ENCODE measurements at places on chromosomes 7 and 10.
A peak's percentile ranks its signal among the peaks of the same experiment; 100 is the strongest.

GRCh38 chr10:13953371-13953770 lies 366.6 kb downstream of the PRPF18 start:
- DNase-seq, result no peak

- no peak for DNase-seq
Measured at GRCh38 chr7:150716368-150716767, at the start of gene GIMAP1. TSS of gene GIMAP1 (plus strand) at chr7:150716613. CDS start at chr7:150719048, 2,435 bp downstream.

- DNase-seq, result no peak
Measured at GRCh38 chr7:81956520-81956919, 186.7 kb upstream of the HGF start.

- no peak for DNase-seq
Measured at GRCh38 chr7:83326223-83326622, 163.5 kb upstream of the PCLO start.

- DNase-seq, result no peak
Measured at GRCh38 chr7:41503438-41503837, 199.5 kb downstream of the INHBA start.

DNA sequence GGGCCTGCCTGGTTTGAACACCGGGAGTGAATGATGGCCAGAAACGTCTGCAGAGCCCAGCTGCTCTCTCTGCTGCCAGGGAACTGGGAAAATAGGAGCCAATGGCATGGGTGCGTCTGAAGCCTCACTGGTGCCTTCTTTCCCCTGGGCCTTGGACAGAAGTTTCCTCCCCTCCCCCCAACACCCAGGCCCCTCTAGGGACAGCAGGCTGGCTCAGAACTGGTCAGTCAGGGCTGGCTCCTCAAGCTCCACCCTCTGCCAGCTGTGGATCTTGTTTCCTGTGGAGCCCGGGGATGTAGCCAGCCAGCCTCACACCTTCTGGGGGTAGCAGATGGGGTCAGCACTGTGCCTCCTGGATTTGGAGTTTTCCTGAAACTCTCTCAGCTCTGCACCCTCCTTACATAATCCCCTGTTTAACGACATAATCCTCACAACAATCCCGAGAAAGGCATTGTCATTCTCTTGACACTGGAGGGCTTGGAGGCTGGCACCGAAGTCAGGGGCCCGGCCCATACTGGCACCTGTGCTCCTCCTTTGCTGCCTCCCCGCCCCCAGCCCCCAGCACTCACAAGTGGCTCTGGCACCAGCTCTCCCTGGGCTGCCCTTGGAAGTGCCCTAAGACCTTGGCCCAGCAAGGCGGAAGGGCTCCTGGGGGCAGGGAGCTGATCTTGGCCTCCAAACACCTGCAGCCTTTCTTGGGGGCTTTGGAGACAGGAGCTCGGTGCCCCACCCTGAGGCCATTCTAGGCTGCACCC lies 5.7 kb downstream of the LDB3 start:
- no peak for DNase-seq

- DNase-seq, result peak; percentile 6
Measured at GRCh38 chr7:93147363-93147762, 822 bp downstream of the SAMD9L start.

DNA sequence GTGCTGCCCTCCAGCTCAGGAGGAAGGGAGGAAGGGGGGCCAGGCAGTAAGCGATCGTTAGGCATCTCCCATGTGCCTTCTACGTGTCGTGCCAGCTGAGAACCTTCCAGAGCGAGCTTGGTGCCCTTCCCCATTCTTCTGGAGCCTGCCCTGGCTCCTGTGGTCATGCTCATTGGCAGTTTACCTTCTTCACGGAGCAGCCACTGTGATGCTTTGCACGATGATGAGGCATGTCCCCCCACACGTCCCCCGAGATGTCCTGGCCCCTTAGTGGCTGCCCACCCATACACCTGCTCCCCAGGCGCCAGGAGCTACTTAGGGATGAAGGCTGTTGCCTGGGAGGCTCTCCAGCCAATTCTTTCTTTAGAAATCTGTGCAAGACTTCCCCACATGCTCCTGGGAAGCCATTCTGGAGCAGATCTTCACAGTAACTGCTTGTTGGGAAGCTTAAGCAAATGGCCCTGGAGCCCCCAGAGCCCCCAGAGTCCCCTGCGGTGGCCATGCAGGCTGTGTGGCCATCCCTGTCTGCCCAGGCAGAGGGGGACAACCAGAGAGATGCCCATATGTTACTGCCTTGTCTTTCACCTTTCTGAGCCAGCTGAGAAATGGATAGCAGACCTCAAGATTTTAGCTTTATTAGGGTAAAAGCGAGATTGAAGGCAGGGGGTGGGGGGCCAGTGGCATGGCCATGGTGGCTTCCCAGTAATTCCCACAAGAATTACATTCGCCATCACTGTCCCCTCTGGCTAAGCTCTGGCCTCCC lies 199.0 kb downstream of the EBF3 start:
- DNase-seq, result no peak

GRCh38 chr7:30776971-30777370 lies 5.8 kb downstream of the MINDY4 start:
- no peak for DNase-seq

DNA sequence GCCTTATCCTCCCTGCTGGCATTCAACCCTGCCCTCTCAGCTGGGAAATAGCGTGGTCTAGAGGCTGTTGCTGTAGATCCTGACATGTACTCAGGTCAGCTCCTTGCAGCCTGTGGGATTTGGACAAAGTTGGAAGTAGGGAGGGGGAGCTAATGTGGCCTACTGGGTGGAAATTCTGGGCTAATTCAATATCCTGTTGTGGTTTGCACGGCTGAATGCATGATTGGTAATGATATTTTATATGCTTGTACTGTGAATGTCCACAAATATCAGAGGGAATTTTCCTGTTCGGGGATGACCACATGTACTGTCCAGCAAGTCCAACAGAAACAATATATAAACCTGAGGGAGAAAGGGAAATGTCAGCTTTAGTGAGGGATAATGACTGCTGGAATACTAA lies 22.1 kb upstream of the NPVF start:
- no peak for DNase-seq

- no peak for DNase-seq
Measured at GRCh38 chr10:74021248-74022055, 23.5 kb downstream of the VCL start.

- DNase-seq, result no peak
Measured at GRCh38 chr7:3370068-3370830, 69.2 kb downstream of the SDK1 start.

DNA sequence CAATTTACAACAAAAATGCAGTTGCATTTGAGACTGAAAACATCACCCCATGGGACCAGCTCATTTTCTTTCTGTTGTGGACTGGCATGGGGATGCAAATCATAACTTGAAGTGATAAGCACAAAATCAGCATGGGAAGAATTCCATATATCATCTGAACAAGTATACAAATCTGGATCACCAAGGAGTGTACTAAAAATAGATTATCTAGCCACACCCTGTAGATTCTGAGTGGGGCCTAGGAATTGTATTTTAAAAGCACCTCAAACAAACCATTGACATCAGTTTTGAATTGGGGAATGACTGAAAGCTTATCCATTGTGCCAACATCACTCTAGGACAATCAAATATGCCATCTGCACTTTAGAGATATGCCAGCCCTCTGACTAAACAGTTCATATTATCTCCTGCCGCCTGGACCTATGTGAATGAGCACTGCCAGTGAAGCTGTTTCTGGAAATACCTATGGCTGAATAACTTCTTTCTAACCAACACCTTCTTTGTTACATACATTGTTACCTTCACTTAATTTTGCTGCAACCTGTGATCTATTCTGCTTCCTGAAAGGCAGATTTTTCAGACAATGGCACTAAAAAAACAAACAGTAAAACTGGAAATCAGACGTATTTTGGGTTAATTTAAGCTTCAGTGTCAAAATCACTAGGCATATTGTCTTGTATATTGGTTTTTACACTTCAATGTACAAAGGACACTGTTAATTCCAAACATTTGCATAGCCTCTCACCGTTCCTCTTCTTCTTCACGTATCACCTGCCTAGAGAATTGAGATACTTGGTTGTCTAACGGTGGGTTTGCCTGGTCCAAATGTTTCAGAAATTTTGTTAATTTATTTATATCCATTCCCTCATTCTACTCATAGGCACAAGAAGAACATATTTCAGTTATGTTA lies 42.4 kb upstream of the HGF start:
- DNase-seq, result no peak

DNA sequence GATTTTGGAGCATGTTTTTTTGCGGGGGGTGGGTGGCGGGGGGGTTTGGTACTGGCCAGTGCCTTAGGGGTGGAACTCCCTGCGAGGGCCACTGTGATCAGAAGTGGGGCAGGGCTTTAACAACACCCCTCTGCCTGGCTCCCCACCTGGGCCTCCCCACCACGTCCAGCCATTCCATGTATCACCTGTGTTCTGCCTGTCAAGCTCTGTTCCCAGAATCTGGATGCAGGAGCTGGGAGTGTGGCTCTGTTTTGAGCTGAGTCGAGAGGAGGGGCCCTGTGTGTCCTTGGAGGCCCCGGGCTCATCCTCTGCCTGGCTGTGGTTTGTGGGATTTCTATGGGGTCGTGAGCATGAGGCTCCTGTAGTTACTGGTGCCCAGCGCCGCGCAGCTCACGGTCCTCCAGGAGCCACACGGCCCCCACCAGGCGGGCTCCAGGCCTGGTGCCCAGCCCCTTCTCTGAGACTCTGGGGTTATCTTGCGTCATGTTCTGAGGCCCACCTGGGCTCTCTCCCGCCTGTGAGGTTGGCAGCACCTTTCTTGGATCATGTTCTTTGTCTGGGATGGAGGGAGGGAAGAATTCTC lies 29.6 kb downstream of the PFKFB3 start:
- DNase-seq, result no peak

GRCh38 chr10:127990846-127991542 lies 84.1 kb downstream of the PTPRE start:
- DNase-seq, result no peak

DNA sequence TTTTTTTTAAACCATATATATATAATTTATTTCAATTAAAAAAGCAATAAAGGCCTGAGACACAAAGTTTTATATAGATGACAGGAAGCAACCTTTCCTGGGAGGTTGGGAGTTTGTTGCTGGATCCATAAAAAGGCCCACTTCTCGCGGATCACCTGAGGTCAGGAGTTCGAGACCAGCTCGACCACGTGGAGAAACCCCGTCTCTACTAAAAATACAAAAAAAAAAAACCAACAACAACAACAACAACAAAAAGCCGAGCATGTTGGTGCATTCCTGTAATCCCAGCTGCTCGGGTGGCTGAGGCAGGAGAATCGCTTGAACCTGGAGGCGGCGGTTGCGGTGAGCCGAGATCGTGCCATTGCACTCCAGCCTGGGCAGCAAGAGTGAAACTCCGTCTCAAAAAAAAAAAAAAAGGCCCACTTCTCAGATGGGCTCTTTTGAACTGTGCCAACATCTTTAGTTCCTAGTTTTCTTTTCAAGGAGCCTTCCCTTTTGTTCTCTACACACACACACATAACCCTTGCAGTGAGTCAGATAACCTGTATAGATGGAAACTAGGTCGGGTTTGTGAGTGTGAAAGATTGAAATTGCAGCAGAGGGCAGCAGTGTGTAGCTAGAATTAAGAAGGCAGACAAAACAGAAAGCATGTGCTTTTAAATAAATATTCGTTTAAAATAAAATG lies 1.2 kb upstream of the SMNDC1 start:
- no peak for DNase-seq

GRCh38 chr10:72761498-72761897 lies 69.6 kb downstream of the MCU start:
- DNase-seq, result no peak

DNA sequence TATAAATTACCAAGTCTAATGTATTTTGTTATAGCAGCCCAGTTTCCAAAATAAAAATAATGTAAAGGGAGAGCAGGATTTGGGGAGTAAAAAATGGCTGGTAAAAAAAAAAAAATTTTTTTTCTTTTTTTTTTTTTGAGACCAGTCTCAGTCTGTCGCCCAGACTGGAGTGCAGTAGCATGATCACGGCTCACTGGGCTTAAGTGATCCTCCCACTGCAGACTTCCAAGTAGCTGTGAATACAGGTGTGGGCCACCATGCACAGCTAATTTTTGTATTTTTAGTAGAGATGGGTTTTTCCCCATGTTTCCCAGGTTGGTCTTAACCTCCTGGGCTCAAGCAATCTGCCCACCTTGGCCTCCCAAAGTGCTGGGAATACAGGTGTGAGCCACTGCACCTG lies 4.8 kb upstream of the LSM8 start:
- no peak for DNase-seq

GRCh38 chr7:129782818-129783583 lies 169.8 kb downstream of the UBE2H start:
- no peak for DNase-seq

DNA sequence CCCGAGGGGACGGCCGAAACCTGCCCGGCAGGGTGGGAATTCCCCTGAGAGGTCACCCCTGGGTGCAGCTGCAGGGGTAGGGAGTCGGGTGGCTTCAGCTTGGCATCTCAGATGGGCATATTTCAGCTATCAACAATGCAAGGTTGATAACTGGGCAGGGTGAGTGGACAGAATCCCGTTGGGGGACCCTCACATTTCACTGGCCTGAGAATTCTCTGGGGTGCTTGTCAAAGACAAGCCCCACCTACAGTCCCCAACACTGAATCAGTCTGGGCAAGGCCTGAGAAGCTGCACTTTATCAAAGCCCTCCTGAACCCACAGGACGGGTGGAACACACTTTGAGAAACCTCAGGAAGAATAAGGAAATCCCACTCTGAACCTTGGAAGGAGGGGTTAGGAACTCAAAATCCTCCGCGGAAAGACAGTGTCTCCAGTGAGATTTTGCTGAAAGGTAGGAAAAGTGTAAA lies 3.1 kb downstream of the RGS10 start:
- no peak for DNase-seq

GRCh38 chr10:5953676-5954075 lies 23.7 kb downstream of the IL15RA start:
- DNase-seq, result no peak

All from hypothalamus (tissue), 51 donors.